CMK (cell line): ENCODE measurements at places on chromosomes 13 and 19.

DNA sequence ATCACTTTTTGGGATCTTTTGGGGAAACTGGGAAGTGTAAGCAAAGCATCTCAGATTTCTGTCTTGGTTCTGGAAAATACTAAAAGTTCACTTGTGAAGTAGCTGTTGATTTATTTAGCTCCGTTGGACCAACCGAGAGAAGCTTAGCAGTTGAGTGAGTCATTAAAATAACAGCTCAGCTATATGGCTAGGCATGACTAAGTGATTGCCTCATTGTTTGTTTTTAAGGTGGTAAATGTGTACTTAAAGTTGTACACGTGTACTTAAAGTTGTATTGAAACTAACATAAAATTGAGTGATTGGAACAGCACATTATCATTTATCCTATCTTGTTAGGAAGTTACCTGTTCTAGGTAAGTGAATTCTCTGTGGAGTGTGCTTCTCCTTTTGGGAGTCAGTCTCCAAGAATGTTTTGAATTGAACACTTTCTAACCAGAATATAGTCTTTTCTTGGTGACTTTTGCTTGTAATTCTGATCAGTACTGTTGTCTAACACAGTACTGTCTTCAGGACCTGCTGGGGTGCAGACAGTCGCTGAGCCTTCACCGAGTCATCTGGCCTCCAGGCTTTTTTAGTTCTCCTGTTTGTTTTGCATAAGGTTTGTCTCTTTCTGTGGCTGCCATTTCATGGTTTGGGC lies 2.9 kb upstream of the DCUN1D2 start:
- no peak for DNase-seq

- DNase-seq: no peak
Measured at GRCh38 chr13:108297114-108297513, 27.6 kb downstream of the TNFSF13B start.

- no peak for DNase-seq
Measured at GRCh38 chr19:55459950-55460657, 1.3 kb downstream of the ISOC2 start.

DNA sequence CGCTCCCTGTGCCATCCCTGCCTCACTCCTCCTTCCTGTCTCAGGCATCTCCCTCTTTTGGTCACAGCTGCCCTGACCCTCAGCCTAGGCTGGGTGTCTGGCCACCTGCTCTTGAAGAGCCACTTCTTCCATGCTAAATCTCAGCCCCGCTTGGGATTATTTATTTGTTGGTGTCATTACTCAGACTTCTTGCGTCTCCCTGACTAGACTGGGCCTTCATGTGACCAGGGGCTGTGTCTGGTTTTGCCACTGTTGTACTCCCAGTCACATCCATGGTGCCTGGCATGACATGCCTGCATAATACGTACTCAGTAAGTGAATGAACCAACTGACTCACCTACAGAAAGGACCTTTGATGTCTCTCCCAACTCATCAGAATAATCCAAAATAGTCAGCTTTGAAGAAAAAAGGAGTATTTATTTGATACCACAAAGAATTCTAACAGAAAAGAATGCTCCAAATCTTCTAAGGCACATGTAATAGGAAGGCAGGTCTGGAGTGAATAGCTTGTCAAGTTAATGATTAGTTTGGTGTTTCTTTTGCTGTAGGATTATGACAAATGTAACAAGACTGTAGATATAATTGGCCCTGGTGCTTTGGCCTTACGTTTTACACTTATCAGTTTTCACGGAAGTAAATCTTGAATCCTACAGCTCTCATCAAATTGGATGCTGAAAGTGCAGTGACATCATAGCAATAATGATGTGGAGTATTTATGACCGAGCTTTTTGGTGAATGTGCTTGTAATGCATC lies 84.0 kb downstream of the ALOX5AP start:
- no peak for DNase-seq

DNA sequence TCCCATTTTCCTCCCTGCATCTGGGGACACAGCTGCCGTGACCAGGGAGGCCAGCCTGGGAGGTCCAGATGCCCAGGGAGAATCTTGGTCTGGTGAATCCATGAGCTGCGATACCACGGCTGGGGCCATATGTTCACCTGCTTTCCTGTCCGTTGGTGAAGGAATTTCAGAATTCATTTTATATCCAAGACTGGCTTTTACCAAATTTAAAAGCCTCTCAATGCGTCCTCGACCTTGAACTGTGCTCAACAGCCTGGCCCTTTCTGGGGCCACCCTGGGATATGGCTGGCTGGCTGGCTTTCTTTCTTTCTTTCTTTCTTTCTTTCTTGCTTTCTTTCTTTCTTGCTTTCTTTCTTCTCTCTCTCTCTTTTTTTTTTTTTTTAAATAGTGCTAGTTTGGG lies 22.2 kb upstream of the GDF15 start:
- no peak for DNase-seq

DNA sequence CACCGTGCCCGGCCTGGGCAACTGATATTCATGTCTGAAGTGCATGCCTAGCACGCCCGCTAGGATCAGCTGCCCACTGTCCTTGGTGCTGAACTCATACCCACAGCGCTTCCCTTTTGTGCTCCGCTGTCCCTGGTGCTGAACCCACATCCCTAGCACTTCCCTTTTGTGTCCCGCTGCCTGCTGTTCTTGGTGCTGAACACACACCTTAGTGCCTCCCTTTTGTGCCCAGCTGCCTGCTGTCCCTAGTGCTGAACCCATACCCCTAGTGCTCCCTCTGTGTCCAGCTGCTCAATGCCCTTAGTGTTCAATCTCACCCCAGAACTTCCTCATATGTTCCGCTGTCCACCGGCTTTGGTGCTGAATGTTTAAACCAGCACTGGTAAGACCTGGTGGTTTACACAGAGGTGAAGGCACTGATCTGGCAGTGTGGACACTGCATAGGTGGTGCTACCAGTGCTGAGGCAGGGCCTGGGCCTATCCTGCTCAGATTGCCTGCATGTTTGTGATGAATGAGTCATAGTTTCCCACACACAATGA lies 26.3 kb upstream of the SIGLEC11 start:
- DNase-seq: peak; percentile 86

DNA sequence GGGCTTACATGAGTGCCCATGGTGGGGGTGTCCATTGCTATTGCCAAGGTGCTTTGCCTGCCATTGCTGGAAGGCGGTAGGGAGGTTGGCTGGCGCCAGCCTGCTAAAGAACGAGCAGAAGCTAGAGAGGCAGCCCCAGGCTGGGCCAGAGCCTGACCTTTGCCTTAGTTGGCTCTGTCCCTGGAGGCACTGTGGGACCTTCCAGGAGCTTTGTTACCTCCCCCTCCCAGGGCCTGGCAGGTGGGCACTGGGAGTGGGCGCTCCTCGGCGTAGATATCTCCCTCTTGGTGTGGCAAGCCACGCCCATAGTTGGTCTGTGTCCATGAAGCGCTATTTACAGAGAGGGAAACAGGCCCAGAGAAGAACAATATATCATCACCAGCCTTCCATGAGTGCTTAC lies 2.3 kb upstream of the SLC25A42 start:
- no peak for DNase-seq

DNA sequence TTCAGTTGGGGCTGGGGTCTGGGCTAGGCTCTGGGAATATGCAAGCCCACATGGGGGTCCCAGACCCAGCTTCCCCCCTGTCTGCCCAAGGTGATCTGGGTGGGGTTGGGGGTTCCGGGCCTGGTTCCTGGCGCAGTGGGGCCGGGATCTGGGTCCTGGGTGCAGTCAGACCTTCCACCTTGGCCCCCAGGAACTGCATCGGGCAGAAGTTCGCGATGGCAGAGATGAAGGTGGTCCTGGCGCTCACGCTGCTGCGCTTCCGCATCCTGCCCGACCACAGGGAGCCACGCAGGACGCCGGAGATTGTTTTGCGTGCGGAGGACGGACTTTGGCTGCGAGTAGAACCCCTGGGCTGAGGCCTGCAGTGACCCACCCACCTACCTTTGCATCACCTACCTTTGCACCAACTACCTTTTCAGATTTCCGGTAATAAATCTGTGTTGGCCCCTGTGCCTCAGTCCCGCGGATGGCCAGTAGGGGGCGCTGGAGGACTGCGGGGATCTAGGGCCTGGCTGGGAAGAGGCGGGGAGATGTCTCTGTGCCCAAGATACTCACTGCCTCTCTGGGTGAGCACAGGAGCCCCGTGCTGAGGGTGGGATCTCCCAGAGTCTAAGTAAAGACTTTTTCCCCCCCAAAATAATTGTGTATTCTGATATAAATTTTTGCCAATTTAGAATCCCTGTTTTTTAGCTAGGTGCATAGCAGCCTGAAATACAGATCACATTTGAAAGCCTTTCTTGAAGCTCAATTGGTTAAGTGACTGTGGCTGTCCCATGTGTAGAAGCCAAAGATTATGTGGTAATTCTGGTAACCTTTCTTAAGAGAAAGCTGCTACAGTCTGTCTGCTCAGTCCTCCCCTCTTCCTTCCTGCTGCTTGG lies 11.5 kb upstream of the CYP4F3 start:
- peak; percentile 32 for DNase-seq

- no peak for DNase-seq
Measured at GRCh38 chr13:108289819-108290218, 20.3 kb downstream of the TNFSF13B start.

DNA sequence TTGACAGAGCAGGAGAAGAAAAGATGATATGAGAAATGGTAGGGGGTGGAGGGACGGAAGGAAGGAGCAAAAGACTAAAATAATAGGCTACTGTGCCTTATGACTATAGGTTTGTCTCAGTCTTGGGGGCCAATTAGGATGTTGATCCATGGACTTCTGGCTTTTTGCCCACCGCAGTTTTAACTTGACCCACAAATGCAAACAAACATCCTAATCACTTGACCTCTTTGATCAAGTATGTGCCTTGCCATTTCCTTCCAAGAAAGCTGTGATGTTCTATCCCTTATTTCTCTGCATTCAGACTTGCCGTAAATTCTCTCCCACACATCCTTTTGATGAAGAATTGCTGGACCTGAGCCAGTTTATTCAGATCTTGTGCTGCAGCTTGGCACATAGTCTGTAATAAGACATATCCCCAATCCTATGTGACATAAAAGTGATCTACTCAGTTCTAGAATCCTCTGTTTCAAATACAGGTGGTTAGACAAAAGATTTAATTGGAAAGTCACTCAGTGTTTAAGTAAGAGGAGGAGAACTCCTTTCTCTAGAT lies 62.8 kb downstream of the TPT1 start:
- DNase-seq: no peak

GRCh38 chr19:35307931-35308330 lies 16.0 kb downstream of the MAG start:
- no peak for DNase-seq

GRCh38 chr19:50873056-50873455 lies at the start of gene KLK2:
TSS of gene KLK2 (plus strand) at chr19:50873439. CDS start at chr19:50873474, 35 bp downstream.
- no peak for DNase-seq

- no peak for DNase-seq
Measured at GRCh38 chr13:66098931-66099628, 1131.1 kb downstream of the PCDH9 start.

DNA sequence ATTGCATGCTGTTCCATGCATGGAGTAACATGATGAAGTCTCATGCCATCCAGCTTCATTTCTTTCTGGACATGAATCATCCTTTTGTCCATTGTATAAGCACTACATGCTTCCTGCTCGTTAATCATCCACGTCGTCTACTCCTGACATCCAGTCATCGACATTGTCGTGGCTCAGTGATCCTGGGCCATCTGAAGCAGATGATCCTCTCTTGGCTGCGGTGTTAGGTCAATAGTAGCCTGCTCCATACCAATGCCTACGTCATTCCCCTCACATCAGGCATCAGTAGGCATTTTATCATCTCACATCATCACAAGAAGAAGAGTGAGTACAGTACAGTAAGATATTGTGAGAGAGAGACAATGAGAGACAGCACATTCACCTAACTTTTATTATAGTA lies 7.9 kb upstream of the MYO16 start:
- no peak for DNase-seq

GRCh38 chr13:110475117-110475516 lies 86.4 kb downstream of the RAB20 start:
- no peak for DNase-seq

- DNase-seq: no peak
Measured at GRCh38 chr19:1181606-1182005, 7.5 kb upstream of the SBNO2 start.

DNA sequence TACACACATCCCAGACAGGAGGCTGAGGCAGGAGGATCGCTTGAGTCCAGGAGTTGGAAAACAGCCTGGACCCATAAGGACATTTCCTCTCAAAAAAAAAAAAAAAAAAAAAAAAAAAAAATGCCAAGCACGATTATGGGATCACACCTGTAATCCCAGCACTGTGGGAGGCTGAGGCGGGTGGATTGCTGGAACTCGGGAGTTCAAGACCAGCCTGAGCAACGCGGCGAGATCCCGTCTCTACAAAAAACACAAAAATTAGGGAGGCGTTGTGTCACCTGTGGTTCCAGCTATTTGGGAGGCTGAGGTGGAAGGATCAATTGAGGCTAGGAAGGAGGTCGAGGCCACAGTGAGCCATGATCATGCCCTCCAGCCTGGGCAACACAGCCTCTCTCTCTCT lies 973 bp upstream of the OCEL1 start:
- no peak for DNase-seq

DNA sequence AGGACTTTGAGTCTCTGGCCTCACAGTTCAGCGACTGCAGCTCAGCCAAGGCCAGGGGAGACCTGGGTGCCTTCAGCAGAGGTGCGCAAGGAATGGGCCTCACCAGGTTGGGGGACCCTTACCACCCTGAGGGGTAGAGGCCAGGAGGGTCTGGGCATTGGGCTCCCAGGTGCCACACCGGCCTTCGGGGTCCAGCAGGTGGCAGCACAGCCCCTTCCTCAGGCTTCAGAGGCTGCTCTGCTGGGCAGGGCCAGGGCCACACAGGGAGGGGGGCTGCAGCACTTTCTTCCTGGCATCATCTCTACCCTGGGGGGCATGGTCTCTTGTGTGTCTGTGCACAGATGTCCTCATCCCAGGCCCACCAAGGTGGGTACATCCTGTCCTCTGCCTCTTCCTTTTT lies 12.9 kb downstream of the PIN1 start:
- DNase-seq: no peak

DNA sequence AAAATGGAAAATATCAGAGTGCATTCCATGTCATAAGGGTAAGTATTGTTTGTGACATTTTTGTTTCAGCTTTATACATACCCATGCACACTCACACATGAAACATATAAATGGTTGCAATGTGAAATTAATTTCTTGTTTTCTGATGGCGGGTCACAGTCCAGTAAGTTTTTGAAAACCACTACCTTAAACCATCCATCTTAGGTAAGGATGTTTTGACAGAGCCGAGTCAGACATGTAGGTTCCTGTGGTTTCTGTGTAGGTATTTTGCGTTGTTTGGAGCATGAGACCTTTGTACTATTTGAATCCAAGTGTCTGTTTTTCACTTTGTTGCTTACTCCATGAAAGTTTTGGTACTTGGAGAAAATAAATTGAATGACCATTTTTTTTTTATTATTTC lies 121.7 kb downstream of the B3GLCT start:
- DNase-seq: no peak

DNA sequence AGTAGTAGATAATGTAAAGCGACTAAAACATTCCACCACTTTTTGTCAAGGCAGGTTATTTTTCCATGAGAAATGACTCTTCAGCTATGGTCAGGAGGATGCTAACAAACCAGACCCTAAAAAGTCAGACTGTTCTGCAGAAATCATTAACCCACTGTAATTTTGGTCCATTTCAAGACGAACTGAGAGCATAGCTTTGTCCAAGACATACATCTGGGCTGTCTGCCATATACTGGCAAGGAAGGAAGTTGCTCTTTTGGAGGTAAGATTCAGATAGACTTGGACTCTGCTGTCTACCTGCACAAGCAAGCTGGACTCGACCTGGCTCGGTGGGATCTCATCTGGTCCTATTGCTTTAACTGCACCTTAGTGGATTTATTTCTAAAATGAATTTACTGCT lies 207.8 kb downstream of the POSTN start:
- DNase-seq: no peak
